Endothelial cell of umbilical vein (primary cell): ENCODE measurements at places on chromosomes 1 and 21. TPM values are rescaled to one million over a fixed set of nuclear protein-coding genes. Genes with fewer than 3 reads are reported as not detected.
A peak's percentile ranks its signal among the peaks of the same experiment; 100 is the strongest.

GRCh38 chr1:116988248-116988647 lies 13.3 kb upstream of the CD101 start:
- no peak for DNase-seq

- no peak for DNase-seq
Measured at GRCh38 chr1:152996633-152997400, 4.7 kb upstream of the SPRR3 start.

GRCh38 chr1:3678361-3679097 lies 26.2 kb downstream of the TP73 start:
- DNase-seq = no peak

DNA sequence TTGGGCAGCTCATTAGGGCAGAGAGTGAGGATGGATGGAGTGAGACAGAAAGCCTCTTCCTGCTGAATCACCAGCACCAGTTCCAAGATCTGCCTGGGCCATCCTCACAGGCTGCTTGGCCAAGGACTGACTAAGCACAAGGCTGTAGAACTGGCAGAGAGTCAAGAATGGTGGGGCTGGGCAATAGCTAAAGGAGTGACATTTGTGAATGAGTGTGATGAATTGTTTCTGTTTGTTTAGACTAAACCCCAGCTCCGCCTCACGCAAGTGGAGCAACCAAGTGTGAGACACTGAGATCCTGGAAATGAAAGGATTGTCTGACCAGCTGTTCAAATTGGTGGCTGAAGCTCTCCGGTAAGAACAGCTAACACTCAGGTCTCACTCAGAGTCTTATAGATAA lies 38.6 kb downstream of the BRINP2 start:
- peak; percentile 78 for DNase-seq

The CD5L gene
- not detected in 2 replicates for polyA plus RNA-seq

The PCP4L1 gene
- not detected in 2 replicates for polyA plus RNA-seq

The TMPRSS15 gene
- polyA plus RNA-seq = not detected in 2 replicates
